Cardiac muscle cell (in vitro differentiated cells and primary cell): ENCODE measurements at places on chromosomes 7 and 10.
A peak's percentile ranks its signal among the peaks of the same experiment; 100 is the strongest.

DNA sequence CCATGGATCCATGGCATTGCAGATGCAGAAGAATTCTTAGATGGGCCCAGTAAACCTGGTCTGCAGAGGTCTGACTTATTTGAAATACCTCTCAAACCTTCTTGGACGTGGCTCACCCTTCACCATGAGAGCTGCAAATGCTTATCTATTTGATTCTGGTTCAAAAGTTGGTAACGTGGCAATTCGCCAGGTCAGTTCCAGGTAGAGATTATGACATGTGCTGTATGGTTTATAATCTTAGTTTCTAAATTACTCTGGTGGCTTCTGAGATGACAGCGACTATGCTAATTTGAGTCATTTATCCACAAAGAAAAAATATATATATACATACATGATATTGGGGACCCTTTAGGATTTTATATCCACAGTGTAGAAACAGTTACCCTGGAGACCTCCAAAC lies 68.8 kb downstream of the NRP1 start:
- DNase-seq = no peak
- no peaks in the 10 kb centered on the region for H3K4me1 ChIP-seq
- H3K36me3 ChIP-seq = peaks cover 63% of the 10 kb centered on the region
- H3K4me3 ChIP-seq = no peak overlapping the region
- H3K27ac ChIP-seq = peak overlapping the region; percentile 23

DNA sequence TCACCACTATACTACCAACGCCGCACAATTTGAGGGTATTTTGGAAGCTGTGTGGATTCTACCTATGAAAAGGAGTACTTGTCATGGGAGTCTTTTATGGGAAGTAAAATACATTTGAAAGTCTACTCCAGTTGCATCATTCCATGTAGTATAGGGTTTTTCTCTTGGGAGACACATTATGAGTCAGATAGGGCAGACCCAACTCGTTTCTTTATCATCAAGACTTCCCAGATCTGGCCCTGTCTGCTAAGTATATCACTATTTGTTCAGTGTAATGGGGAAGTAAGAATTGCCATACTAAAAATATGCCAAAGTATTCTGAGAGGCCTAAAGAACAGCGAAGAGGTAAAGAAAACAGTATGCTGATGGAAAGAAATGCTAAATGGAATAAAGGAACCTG lies 144.2 kb downstream of the SPAG6 start:
- no peaks in the 10 kb centered on the region for H3K36me3 ChIP-seq
- no peaks in the 10 kb centered on the region for H3K4me1 ChIP-seq
- DNase-seq = no peak
- no peak overlapping the region for H3K4me3 ChIP-seq

- H3K36me3 ChIP-seq = no peaks in the 10 kb centered on the region
- peaks cover 32% of the 10 kb centered on the region for H3K4me1 ChIP-seq
- H3K27ac ChIP-seq = no peak overlapping the region
- peaks cover 16% of the 10 kb centered on the region for H3K27me3 ChIP-seq
- DNase-seq = no peak
- no peak overlapping the region for H3K4me3 ChIP-seq
Observed at GRCh38 chr10:77284797-77285196, 352.8 kb downstream of the KCNMA1 start.

DNA sequence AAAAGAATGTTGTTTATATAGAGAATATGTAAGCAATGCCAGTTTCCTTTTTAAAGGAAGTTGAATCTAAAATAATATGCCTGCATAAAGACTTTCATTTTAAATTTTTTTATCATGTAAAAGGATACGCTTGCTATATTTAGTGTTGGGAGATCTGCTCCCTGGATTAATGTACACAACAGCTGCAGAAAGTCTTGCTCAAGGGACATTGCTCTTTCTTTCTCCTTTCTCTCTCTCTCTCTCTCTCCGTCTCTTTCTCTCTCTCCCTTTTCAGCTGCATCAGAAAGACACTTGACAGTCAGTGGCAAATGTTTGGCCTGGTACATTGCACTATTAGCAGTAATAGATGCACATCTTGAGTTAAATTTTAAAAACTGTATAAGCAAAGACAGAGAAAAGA lies 739 bp downstream of the MYPN start:
- H3K4me1 ChIP-seq = peaks cover 20% of the 10 kb centered on the region
- peak overlapping the region; percentile 11 for H3K27ac ChIP-seq
- H3K36me3 ChIP-seq = no peaks in the 10 kb centered on the region
- no peak for DNase-seq
- no peaks in the 10 kb centered on the region for H3K27me3 ChIP-seq

GRCh38 chr10:118924493-118924892 lies 105.0 kb upstream of the NANOS1 start:
- H3K27me3 ChIP-seq = no peaks in the 10 kb centered on the region
- H3K27ac ChIP-seq = no peak overlapping the region

DNA sequence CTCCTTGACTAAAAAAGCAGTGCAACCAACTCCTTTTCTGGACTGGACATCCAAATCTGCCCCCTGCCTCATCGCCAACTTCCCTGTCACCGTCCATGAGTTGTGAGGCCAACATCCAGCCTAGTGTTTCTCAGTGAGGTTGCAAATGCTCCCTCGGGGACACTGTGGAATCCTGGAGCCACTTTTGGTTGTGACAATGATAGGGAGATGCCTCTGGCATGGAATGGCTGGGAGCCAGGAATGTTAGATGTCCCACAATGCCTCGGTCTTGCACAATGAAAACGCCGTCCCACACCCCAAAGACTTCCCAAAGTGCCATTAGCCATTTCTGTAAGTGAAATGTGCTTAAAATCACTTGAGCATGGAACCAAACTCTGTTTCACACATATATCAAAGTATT lies 105.2 kb downstream of the OSBPL3 start:
- no peak overlapping the region for H3K27ac ChIP-seq
- no peaks in the 10 kb centered on the region for H3K4me1 ChIP-seq
- no peaks in the 10 kb centered on the region for H3K27me3 ChIP-seq
- no peaks in the 10 kb centered on the region for H3K36me3 ChIP-seq
- DNase-seq = no peak

DNA sequence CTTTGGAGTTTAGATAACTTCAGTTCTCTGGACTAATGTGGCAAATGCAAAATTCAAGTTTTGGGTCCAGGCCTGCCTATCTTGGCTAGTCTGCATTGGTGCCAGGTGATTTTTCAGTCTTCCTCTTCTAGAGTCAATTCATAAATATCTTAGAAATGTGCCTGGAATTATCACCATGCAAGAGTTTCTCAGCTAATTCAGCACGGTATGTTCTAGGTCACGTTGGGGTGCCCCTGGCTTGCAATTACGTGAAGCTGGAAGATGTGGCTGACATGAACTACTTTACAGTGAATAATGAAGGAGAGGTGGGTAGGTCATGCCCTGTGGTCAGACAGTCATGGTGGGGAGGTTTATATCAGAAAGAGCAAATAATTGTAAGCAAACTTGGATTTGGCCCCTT lies 25.0 kb downstream of the ZDHHC6 start:
- H3K4me3 ChIP-seq = no peak overlapping the region
- no peaks in the 10 kb centered on the region for H3K27me3 ChIP-seq
- DNase-seq = no peak
- H3K4me1 ChIP-seq = peaks cover 5% of the 10 kb centered on the region

- no peaks in the 10 kb centered on the region for H3K27me3 ChIP-seq
- H3K36me3 ChIP-seq = no peaks in the 10 kb centered on the region
Observed at GRCh38 chr10:133613699-133614098, 12.9 kb downstream of the FRG2B start.

DNA sequence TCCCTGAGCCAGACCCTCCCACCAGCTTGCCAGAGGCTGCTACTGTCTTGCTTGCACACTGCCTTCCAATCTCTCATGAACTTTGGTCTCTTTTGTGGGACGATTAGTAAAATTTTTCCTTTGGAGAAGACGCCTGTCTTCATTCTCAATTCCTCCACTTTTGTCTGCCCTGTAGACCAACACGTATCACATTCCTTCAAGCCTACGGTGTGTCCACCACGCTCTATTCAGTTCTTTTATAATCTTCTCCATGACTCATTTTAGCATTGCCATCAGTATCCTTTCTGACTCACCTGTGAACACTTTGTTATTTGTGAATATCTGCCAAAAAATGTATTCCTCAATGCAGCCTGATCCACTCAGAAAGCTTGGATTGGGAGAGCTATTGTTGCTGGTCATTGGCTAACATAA lies 1.4 kb downstream of the GIMAP5 start:
- no peaks in the 10 kb centered on the region for H3K36me3 ChIP-seq
- no peak for DNase-seq
- H3K4me3 ChIP-seq = no peak overlapping the region
- no peak overlapping the region for H3K27ac ChIP-seq

- no peaks in the 10 kb centered on the region for H3K36me3 ChIP-seq
- H3K27ac ChIP-seq = no peak overlapping the region
- H3K4me1 ChIP-seq = no peaks in the 10 kb centered on the region
Observed at GRCh38 chr10:58104351-58104751, 163.3 kb downstream of the IPMK start.

DNA sequence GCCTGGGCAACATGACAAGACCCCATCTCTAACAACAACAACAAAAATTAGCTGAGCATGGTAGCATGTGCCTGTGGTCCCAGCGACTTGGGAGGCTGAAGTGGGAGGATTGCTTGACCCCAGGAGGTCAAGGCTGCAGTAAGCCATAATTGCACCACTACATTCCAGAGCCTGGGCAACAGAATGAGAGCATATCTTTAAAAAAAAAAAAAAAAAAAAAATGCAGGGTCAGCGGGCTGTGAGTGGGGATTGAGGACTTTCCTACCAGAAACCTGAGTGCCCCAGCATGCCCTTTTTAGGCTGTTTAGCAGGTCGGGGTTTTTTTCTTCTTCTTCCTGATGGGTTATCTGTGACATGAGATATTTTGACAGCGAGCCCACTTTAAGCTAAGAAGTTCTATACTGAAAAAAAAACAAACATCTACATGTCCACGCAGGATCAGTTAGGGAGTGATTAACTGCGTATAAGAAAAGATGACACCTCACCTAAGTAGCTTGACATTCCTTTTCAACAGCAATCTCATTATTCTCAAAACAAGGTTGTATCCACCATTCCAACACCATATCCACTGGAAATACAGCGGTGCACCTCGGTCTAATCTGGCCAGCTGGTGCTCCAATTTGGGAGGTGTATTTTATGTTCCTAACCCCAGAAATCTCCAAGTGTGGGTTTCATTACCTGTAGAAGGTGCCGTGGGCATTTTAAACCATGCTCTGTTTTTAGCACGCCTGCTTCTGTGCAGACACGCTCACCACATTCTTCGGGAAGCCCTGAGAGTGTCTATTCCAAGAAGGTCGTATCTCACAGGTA lies 13.8 kb upstream of the RFC2 start:
- H3K27ac ChIP-seq = no peak overlapping the region
- H3K27me3 ChIP-seq = no peaks in the 10 kb centered on the region
- DNase-seq = peak; percentile 48
- H3K4me1 ChIP-seq = no peaks in the 10 kb centered on the region

DNA sequence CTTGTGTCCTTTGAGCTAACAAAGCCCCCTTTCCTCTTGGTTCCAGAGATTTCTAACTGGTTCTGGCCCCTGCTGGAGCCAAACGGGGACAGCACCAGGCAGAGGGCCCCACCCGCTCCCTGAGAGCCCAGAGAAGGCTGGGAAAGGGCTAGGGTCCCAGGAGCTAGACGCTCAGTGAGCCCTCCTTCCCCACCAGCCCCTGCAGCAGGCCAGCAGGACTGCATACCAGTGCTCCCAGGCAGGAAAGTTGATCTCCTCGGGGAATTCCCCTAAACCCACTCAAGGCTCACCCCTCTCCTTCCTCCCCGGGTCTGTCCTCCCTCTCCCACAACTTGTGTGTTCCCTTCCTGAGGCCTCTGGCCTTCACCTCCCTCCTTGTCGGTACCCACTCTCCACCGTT lies 47.7 kb downstream of the PAX2 start:
- H3K36me3 ChIP-seq = no peaks in the 10 kb centered on the region
- H3K4me3 ChIP-seq = no peak overlapping the region
- no peak overlapping the region for H3K27ac ChIP-seq
- H3K27me3 ChIP-seq = peaks cover 4% of the 10 kb centered on the region
- DNase-seq = peak; percentile 6
- peaks cover 7% of the 10 kb centered on the region for H3K4me1 ChIP-seq

- no peaks in the 10 kb centered on the region for H3K36me3 ChIP-seq
- H3K4me1 ChIP-seq = no peaks in the 10 kb centered on the region
- no peak overlapping the region for H3K4me3 ChIP-seq
- no peak overlapping the region for H3K27ac ChIP-seq
Observed at GRCh38 chr10:88101666-88102065, 238.2 kb downstream of the PTEN start.

- DNase-seq = peak; percentile 85
- H3K27ac ChIP-seq = no peak overlapping the region
- no peaks in the 10 kb centered on the region for H3K27me3 ChIP-seq
- no peaks in the 10 kb centered on the region for H3K36me3 ChIP-seq
- no peak overlapping the region for H3K4me3 ChIP-seq
Observed at GRCh38 chr10:132223156-132223590, 36.4 kb downstream of the DPYSL4 start.

DNA sequence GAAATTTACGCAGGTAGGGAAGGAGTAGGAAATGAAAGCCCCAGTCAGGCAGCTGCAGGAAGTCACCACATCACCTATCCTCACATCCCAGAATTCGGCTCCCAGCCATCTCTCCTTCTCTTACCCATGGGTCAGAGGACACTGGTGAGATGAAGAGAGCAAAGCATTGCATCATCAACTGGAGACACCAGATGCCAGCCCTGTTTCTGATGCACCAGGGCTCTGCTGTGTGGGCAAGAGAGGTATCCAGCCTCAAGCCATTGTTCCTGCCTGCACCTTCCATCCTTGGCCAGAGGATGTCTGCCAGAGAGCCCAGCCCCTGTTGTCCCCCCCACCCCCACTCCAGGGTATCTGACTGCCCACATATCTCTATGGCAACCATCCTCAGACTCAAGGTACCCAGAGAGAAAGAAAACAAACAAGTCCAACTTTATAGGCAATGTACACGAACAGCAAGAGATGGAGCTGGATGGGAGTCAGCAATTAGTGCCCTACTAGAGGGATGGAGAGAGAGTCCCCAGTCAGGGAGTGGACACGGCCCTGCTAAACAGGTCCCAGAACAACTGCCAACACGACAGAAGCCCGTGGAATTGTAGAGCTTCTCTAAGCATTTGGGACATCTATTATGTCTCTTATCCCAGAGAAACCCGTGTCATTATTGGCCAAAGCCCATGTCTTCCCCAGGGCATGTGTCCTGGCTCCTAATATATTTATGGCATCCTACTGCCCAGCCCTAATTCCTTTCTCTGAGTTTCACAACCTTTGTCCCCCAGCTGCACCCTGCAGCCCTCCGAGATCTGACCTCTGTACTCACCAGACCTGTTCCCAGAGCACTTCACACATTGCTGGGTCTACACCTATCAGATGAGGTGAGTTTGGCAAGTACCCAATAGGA lies 2.8 kb downstream of the CAMK2G start:
- H3K4me1 ChIP-seq = peaks cover 25% of the 10 kb centered on the region
- no peaks in the 10 kb centered on the region for H3K27me3 ChIP-seq
- no peak overlapping the region for H3K27ac ChIP-seq
- no peak for DNase-seq
- H3K36me3 ChIP-seq = no peaks in the 10 kb centered on the region

DNA sequence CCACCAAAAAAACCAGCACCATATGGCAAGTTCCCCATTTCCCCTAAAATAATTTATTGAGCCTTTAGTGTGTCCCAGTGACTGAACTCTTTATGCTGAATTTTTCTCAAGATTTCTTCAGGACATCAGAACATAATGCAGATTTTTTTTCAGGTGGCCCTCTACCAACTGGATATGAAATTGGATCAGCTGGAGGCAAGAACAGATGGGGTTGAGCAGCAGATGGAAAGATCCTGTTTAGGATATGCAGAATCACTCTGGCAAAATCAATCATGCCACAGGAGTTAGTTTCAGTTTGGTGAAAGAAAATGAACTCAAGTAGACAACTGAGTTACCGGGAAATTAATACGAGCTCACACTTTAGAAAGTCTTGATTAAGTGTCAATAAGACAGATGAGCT lies 761.5 kb upstream of the C7orf33 start:
- no peaks in the 10 kb centered on the region for H3K4me1 ChIP-seq
- no peak overlapping the region for H3K27ac ChIP-seq
- H3K4me3 ChIP-seq = no peak overlapping the region
- DNase-seq = no peak
- H3K36me3 ChIP-seq = no peaks in the 10 kb centered on the region
